Hematopoietic multipotent progenitor cell treated with erythropoietin and hydrocortisone succinate and interleukin-3 and kit ligand, for 8 days (in vitro differentiated cells): ENCODE measurements at places on chromosomes 16 and 17.
A peak's percentile ranks its signal among the peaks of the same experiment; 100 is the strongest.

DNA sequence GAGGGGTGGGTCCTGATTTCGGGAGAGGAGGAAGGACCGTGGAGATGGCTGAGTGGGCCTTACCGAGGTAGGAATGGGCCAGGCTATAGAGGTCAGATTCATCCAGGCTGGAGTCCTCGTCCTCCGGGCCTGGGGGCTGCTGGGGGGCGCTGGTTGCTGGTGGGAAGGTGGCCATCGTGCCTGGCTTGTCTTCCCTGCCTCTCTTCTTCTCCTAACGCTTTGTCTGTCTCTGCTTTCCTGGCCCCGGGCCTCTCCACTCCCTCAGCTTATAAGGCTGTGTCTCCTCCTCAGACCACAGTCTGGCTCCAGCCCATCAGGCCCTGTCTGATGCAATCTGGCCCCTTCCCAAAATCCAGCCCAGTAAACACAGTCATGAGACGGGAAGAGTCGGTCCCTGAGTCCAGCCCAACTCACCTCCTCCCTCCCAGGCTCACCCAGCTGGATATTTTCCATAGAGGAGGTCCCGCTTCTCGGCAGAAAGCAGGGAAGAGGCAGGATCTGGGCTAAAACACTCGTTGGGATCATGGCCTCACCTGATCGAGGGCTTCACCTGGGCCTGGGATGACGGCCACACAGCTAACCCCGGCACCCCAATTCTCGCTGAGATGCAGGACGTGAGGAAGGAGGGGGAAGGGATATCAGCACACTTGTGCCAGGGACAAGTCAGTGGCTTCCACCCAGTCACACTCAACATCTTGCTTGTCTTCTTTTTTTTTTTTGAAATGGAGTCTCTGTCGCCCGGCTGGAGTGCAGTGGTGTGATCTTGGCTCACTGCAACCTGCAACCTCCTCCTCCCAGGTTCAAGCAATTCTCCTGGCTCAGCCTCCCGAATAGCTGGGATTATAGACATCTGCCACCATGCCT, at the start of gene NUPR1:
Gene NUPR1 (minus strand): TSS at position 242 of the 864 bp plus-strand sequence. CDS start 67 bp downstream, at position 175.
- DNase-seq, result no peak

DNA sequence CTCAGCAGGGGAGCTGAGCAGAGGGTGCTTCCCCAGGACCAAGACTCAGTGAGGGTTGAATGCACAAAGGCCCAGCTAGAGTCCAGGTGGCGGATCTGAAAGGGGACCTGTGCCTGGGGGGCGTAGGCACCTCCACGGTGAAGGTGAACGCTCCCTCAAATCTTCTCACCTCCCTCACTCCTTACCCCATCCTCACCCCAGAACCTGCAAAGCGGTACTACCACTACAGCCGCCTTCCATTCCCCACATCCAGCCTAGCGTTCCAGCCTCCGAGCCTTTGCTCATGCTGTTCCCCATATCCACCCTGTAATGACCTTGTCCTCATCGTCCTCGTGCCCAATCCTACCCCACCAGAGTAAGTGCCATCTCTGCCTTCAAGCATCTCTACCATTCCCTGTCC, 30.6 kb downstream of the TRPV3 start:
- no peak for DNase-seq

- no peak for DNase-seq
These were observed 38.6 kb downstream of the ARHGAP27 start for GRCh38 chr17:45394091-45394490.

GRCh38 chr17:56979091-56979480, 1.2 kb downstream of the SCPEP1 start:
- no peak for DNase-seq

DNA sequence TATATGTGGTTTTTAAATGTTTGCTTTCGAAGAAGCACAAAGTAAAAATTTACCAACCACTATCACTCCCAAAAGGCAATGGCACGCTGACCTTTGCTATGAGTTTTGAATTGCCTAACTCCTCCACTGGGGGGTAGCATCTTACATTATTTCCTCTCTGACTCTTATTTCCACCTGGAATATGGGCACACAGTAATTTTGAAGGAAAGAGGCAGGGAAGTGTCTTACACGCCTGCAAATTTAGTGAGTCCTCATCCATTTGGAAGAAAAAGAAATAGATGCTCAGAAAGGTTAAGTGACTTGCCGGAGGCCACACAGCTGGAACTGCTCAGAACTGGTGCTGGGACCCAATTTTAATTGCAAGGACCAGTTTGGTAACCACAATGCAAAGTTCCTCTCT, 29.9 kb upstream of the IRX6 start:
- DNase-seq, result no peak

DNA sequence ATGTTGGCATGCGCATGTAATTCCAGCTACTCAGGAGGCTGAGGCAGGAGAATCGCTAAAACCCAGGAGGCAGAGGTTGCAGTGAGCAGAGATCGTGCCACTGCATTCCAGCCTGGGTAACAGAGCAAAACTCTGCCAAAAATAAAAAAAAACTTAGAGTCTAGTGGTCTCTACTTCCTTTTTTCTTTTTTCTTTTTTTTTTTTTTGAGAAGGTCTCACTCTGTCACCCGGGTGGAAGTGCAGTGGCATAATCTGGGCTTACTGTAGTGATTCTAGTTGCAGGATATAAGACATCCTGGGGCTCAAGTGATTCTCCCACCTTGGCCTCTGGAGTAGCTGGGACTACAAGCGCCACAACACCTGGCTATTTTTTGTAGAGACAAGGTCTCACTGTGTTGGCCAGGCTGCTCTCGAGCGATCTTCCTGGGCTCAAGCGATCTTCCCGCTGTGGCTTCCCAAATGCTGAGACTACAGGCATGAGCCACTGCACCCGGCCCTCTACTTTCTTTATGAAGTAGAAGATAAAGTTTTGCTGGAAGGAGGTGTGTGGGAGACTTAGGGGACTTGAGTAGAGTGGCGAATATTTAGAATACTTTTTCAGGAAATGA, 47.9 kb upstream of the TAOK1 start:
- DNase-seq, result no peak

- DNase-seq, result no peak
These were observed 30.7 kb downstream of the AKAP10 start for GRCh38 chr17:19946921-19947320.

DNA sequence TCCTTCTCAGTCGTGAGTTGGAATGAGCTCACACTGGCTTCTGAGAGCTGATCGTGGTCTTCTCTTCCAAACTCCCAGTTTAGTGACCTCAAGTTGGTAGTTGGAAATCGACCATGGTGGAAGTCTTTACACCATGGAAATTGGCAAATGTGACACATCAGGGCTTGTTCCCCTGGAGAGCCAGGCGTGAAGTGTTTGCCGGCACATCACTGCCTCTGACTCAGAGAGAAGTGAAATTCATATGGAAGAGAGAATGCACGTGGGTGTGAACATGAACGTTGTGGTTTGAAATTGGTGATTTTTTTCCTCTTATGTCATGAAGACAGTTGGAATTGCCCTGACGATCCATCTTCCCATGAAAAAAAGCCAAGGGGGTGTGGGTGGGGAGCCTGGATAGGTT, 47.4 kb downstream of the AXIN2 start:
- DNase-seq, result no peak

DNA sequence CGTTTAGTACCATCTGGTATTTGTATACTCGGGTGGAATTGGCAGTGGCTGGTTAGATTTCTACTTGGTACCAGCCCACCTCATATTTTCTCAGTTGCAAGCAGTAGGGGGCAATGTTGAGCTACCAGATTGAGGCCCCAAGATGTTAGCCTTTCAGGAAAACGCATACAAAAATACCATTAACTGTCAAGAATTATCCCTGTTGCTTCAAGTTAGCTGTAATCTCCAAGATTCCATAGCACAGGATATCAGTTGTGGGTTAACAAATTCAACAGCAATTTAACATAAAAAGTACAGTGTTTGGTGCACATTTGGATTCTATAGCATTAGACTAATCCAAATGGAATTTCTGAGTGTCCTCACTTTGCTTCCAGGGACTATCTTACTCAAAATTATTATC, 188.2 kb downstream of the FTO start:
- peak; percentile 55 for DNase-seq

- DNase-seq, result peak; percentile 11
These were observed 998 bp upstream of the TMEM11 start for GRCh38 chr17:21214777-21215541.

- no peak for DNase-seq
These were observed 196.4 kb upstream of the KIF2B start for GRCh38 chr17:53626286-53626685.
